Epithelial cell of esophagus (primary cell): ENCODE measurements at places on chromosomes 6 and 20.
A peak's percentile ranks its signal among the peaks of the same experiment; 100 is the strongest.

DNA sequence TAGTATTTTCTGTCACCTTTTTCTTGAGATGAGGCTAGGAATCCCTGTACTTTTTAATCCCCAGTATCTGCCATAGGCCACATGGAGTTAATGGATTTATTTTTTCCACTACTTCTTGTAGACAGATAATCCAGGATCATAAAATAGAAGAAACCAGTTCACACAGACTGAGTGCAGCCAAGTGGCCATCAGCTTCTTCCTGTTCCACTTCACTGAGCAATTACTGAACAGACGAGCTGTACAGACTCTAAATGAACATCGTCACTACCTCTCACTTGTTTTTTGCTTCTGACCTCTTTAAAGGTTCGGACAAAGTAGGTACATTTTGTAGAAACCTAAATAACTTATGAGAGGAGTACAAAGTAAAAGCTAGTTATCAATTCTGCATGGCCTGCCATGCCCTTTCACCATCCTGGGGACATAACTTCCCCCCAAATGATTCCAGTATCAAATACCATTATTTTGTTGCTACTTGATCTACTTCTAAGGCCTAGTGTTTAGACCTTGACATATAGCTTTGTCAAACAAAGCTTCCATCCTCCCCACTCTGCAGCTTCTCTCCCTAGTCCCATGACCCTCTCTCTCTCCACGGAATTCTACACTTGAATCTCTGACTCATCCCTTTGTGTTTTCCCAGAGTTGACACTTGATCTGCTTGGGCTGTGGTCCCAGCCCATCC is 34.4 kb upstream of the ARHGAP18 start:
- peak; percentile 65 for DNase-seq

- DNase-seq = peak; percentile 60
These were observed 220.2 kb upstream of the EXOC2 start for GRCh38 chr6:912871-913835.

DNA sequence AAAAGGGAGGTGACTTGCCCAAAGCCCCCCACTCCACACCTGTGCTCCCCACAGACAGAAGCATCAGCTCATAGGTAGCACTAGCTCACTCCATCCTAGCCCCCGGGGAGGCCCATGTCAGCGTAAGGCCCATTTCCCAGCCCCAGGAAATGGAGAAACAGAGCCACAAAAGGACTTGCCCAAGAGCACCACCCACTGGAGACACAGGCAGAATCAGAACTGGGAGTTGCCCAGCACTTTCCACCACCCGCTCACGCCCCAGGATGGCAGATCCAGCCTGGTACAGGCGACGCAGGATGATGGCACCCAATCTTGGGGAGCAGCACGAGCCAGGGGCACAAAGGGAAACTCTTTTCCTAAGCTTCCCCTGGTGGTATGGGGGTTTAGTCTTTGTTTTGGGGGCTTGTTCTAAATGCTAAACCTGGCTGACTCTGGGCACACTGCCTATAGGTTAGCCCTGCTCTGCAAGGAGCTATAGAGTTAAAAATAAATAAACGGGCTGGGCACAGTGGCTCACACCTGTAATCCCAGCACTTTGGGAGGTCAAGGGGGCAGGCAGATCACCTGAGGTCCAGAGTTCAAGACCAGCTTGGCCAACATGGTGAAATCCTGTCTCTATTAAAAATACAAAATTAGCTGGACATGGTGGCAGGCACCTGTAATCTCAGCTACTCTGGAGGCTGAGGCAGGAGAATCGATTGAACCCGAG is 11.8 kb downstream of the C20orf203 start:
- no peak for DNase-seq

DNA sequence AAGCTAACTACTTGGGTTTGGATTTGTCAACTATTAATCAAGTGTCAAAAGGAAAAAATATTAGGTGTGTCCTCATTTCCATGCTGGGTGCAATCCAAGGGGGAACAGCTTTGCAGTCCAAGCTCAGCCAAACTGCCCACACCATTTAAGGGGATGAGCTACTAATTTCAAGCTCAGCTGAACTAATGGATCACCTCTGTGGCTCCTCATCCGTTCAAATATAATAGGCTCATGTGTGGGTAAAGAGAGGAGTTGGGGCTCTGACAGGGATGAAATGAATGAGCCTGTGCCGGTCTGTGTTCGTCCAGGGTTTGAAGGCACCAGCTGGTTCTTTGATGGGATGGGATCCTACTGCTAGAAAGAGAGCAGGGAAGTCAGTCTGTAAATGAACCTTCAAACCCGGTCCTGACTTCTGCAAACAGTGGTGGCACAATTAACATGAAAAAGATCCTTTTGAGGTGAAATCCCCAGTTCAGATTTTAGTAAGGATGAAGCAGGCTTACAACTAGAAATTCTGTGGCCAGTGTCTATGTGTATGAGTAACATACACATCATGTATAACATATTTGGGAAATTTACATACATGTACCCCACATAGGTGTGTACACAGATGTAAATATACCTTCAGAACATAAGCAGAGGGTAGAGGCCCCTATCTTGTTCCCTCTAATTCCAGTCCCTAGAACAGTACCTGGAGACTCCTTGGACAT is 41.9 kb downstream of the TTI1 start:
- no peak for DNase-seq

- DNase-seq = no peak
These were observed 67.3 kb downstream of the NPEPL1 start for GRCh38 chr20:58759947-58760346.

DNA sequence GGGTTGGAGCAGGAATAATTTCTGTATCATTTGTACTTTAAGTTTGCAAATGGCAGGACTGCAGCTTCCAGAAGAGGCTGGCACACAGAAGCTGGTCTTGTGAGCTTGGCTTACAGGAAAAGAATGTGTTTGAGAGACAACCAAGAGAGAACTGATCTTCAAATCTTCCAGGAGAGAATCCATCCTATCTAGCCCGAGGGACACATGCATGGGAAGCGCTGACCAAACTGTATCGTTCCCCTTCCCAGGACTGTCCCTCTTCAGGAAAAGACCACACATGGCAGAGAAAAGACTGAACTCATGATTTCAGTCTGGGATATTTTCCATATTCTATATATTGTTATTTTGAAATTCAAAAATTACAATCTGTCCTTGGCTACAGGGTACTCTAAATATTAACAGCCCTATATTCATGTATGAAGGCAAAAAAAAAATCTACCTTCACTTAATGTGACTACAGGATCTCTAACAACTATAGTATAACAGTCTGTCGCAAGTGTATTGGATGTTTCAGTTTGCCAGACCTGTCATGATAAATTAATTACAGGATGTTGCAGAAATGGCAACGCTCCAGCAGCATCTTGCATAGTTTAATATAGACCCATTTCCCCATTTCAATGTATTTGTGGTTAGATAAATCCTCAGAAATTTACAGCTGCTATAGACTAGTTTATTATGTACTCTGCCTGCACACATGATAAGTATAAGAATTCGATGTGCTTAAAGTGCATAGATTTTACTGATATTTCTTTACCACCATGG is 99.4 kb downstream of the MYB start:
- DNase-seq = no peak

GRCh38 chr6:44004136-44004535 is 123.1 kb downstream of the MRPL14 start:
- DNase-seq = no peak

DNA sequence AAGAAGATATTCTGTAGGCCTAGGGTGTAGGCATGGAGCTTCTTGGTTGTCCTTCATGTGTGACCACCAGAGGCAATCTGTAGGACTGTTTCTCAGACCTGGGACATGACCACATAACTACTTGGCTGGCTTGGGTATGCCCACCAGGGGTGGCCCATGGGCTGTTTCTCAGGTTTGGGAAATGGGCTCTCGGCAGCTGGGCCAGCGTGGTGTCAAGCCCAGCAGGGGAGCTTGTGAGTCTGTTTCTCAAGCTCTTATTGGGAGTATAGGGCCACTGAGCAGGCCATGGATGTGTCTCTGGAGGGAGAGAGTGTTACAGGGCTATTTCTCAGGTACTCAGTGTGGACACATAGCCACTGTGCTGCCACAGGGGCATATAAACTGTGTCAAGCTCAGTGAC is 2.5 kb upstream of the SEMG2 start:
- no peak for DNase-seq

GRCh38 chr6:131041814-131042213 is 21.2 kb downstream of the EPB41L2 start:
- no peak for DNase-seq

DNA sequence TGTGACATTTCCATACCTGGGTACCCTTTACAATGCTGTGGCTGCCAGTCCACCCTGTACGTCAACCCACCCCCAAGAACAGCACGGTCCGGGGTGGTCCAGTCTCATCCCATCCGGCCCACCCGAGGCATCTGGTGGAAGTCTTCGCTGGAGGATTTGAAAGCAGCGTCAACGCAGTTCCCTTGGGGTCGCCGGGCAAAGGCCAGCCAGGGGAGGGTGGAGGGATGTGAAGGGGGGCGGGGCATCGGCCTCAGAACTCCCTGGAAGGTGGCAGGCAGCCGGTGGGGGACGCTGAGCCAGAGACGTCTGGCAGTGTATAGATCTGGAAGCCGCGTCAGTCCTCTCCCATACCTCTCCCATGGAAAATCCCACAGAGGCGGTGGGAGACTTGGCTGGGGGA is 1944.0 kb upstream of the DEFB115 start:
- DNase-seq = no peak
